MCF 10A (cell line): ENCODE measurements at places on chromosomes 16 and 17.

GRCh38 chr16:2121853-2122252 is 13.8 kb downstream of the PKD1 start:
- peak overlapping the region; percentile 47 for H3K4me3 ChIP-seq
- H3K27me3 ChIP-seq: no peaks in the 10 kb centered on the region
- H3K36me3 ChIP-seq: peaks cover 7% of the 10 kb centered on the region
- no peak for DNase-seq
- H3K4me1 ChIP-seq: peaks cover 20% of the 10 kb centered on the region

GRCh38 chr17:2723505-2723996 is 12.0 kb upstream of the CLUH start:
- H3K27ac ChIP-seq: no peak overlapping the region
- no peaks in the 10 kb centered on the region for H3K36me3 ChIP-seq
- no peak for DNase-seq
- H3K4me1 ChIP-seq: no peaks in the 10 kb centered on the region
- H3K4me3 ChIP-seq: no peak overlapping the region

DNA sequence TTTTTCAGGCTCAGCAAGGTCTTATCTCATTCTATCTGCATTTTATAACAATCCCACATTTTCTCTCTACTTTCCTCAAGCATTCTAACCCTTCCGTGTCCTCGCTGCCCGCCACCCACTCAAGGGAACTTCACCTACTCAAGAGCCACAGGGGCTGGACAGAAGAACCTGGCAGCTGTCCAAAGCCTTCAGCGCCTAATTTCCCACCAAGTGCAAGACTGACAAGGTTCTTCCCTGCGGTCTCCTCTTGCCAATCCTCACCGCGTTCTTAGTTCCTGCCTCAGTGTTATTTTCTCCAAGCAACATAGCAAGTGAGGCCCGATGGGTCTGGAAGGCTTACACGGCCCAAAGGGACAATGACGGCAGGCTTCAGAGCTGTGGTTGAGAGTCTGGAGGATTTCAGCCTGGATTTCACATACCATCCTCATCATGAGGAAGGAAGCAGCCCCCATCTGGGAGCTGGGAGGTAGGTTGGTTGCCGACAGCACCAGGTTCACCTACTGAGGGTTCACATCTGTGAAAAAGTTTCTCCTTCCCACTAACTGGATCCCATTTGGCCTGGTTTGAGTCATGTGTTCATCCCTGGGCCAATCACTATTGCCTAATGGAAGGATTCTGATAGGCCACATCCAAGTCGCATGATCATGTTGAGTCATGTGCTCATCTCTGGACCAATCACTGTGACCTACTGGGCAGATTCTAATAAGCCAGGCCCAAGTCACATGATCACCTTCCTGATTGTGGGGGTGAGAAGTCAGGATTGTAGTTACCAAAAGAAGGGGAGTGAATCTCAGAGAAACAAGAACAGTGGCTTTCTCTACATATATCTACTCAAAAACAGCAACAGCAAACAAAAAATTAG is 108.2 kb downstream of the N4BP1 start:
- H3K36me3 ChIP-seq: no peaks in the 10 kb centered on the region
- H3K4me3 ChIP-seq: no peak overlapping the region
- DNase-seq: no peak
- no peaks in the 10 kb centered on the region for H3K27me3 ChIP-seq
- H3K27ac ChIP-seq: no peak overlapping the region
- H3K4me1 ChIP-seq: peaks cover 12% of the 10 kb centered on the region

- H3K4me1 ChIP-seq: peaks cover 38% of the 10 kb centered on the region
- peaks cover under 1% of the 10 kb centered on the region for H3K36me3 ChIP-seq
- H3K4me3 ChIP-seq: peak overlapping the region; percentile 63
Measured at GRCh38 chr16:54657058-54657708, 273.5 kb upstream of the IRX5 start.

DNA sequence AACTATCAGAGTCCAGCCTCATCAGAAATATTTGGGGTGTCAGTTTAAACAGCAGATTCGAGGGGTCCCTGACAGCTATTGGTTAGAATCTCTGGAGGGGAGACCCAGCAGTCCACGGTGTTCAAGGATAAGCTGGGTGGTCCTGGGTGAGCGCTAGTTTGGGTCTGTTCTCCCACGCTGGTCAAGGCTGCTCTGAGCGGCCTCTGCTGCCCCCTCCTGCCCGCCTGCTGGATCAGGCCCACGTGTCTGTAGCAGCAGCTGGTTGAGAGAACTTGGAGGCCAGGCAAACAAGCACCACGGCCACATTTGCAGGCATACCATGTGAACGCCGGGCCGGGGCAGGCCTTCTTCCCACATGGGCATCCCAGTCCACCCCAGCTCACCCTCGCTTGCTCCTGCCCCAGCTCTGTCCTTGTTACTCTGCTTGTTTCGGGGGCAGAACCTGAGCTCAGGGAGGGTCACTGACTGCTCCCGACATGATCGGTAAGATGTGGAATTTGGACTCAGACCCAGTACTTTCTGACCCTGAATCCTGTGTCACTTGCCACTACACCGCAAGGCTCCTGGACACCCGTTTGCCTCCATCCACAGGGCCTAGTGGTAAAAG is 7.4 kb downstream of the FOXF1 start:
- no peak overlapping the region for H3K4me3 ChIP-seq
- H3K4me1 ChIP-seq: no peaks in the 10 kb centered on the region
- no peak overlapping the region for H3K27ac ChIP-seq
- H3K27me3 ChIP-seq: peaks cover 46% of the 10 kb centered on the region
- H3K36me3 ChIP-seq: no peaks in the 10 kb centered on the region

DNA sequence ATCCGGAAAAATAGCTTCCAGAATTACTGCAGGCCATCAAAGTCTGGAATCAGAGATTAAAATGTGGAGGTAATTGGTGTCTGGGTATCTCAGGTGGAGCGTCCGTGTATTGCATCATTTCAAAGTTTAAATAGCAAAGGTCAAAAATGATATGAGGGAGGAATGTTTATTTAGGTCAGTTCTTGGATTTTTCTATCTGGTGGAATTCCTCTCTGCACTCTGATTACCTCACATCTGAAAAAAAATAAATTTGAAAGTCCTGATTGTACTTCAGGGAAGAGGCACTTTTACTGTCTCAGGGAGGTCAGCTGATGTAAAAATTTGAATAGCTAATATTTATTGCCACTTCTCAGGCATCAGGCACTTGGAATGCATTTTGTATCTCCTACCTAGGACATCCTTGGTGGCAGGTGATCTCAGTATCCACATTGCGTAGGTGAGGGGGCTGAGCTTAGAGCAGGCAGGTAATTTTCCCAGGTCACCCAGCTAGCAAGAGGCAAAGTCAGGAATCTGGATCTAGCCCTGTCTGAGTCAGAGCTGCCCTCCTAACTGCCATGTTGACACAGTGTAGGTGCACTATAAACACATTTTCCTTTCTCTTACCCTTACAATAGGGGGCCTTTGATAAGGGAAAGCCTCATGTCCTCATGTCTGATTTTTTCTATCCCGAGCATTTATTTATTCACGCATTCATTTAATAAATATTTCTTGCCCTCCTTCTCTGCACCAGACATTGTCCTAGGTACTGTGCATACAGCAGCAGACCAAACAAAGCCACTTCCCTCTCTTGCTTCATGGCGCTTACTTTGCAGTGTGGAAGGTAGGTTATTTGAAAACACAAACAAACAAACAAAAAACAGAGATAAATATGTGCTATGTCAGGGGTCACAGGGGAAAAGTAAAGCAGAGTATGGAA is 454.3 kb downstream of the HAPSTR1 start:
- no peaks in the 10 kb centered on the region for H3K4me1 ChIP-seq
- peaks cover 6% of the 10 kb centered on the region for H3K36me3 ChIP-seq
- no peak for DNase-seq
- H3K4me3 ChIP-seq: no peak overlapping the region

- peak overlapping the region; percentile 78 for H3K4me3 ChIP-seq
- peaks cover 44% of the 10 kb centered on the region for H3K4me1 ChIP-seq
- peaks cover 14% of the 10 kb centered on the region for H3K36me3 ChIP-seq
- H3K27ac ChIP-seq: peak overlapping the region; percentile 72
- DNase-seq: no peak
- H3K27me3 ChIP-seq: no peaks in the 10 kb centered on the region
Measured at GRCh38 chr16:30369091-30369937, 980 bp downstream of the TBC1D10B start.

DNA sequence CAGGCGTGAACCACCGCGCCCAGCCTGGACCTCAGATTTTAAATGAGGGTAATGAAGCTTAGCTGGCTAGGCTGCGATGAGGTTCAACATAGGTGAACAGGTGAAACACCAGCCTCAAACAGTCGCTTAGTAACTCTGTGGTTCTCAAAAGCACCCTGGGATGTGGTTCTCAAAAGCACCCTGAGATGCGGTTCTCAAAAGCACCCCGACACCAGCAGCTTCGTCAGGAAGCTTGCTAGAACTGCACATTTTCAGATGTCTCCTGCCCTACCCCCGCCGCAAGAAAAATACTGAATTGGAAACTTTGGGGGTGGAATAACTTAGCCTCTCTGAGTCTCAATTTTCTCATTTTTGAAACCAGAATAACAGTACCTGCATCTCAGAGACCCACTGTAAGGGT is 86.7 kb upstream of the XYLT1 start:
- no peak overlapping the region for H3K27ac ChIP-seq
- no peaks in the 10 kb centered on the region for H3K36me3 ChIP-seq
- H3K4me1 ChIP-seq: no peaks in the 10 kb centered on the region
- no peak for DNase-seq

- H3K4me3 ChIP-seq: no peak overlapping the region
- H3K27ac ChIP-seq: no peak overlapping the region
- H3K4me1 ChIP-seq: no peaks in the 10 kb centered on the region
- no peak for DNase-seq
Measured at GRCh38 chr16:55872130-55872529, 3.0 kb downstream of the CES5A start.

- H3K4me1 ChIP-seq: peaks cover 13% of the 10 kb centered on the region
- no peak for DNase-seq
Measured at GRCh38 chr16:30379158-30379783, 3.1 kb downstream of the SEPTIN1 start.

GRCh38 chr17:65100316-65101140 is 36.6 kb upstream of the RGS9 start:
- no peaks in the 10 kb centered on the region for H3K27me3 ChIP-seq
- H3K36me3 ChIP-seq: no peaks in the 10 kb centered on the region
- H3K4me1 ChIP-seq: peaks cover 29% of the 10 kb centered on the region
- peak overlapping the region; percentile 66 for H3K4me3 ChIP-seq
- peak overlapping the region; percentile 68 for H3K27ac ChIP-seq

- H3K4me1 ChIP-seq: no peaks in the 10 kb centered on the region
- H3K4me3 ChIP-seq: no peak overlapping the region
- peak; percentile 31 for DNase-seq
- no peaks in the 10 kb centered on the region for H3K36me3 ChIP-seq
- H3K27me3 ChIP-seq: peaks cover 25% of the 10 kb centered on the region
Measured at GRCh38 chr16:89009343-89010209, 32.6 kb upstream of the CBFA2T3 start.

DNA sequence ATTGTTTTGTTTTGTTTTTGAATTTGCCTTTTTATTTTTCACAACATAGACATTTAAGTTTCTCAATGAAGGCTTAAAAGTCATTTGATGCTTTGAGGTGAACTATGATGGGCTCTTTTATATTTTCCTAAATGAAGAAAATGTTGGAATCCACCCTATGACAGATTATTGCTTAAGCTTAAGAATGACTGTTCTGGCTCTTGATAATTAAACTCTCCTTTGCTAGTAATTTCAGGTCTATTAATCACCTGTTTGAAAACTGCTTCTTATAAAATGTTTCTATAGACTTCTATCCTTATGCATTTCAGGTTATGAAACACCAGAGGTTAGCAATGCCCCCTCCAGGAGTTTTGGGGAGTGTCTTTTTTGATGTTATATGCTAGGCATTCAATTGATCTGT is 424.1 kb upstream of the DYNLRB2 start:
- no peak overlapping the region for H3K4me3 ChIP-seq
- no peaks in the 10 kb centered on the region for H3K27me3 ChIP-seq
- no peak overlapping the region for H3K27ac ChIP-seq
- H3K36me3 ChIP-seq: no peaks in the 10 kb centered on the region
- DNase-seq: no peak

DNA sequence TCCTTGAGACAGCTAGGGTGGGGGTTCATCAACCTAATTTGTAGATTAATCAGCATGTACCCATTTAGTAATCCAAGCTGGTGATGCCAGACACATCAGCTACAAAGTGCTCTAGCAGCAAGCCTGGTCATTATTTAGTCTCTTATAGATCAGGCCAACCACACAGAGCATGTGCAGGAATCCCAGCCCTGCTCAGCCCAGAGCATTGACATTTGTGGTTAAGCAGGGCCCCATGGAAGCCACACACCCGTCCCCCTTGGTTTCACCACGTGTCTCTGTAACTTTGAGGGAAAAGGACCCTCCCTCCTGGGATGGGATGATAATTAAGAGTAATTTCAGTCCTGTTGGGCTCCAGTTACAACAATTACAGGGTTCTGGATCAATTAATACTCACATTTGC is 268.8 kb upstream of the RPL38 start:
- H3K27ac ChIP-seq: no peak overlapping the region
- no peak for DNase-seq
- H3K36me3 ChIP-seq: no peaks in the 10 kb centered on the region
- peaks cover 60% of the 10 kb centered on the region for H3K27me3 ChIP-seq
- no peaks in the 10 kb centered on the region for H3K4me1 ChIP-seq

GRCh38 chr17:21301593-21302550 is 17.4 kb downstream of the MAP2K3 start:
- H3K36me3 ChIP-seq: peaks cover 56% of the 10 kb centered on the region
- no peaks in the 10 kb centered on the region for H3K4me1 ChIP-seq
- no peak overlapping the region for H3K27ac ChIP-seq
- no peak overlapping the region for H3K4me3 ChIP-seq
- no peak for DNase-seq

DNA sequence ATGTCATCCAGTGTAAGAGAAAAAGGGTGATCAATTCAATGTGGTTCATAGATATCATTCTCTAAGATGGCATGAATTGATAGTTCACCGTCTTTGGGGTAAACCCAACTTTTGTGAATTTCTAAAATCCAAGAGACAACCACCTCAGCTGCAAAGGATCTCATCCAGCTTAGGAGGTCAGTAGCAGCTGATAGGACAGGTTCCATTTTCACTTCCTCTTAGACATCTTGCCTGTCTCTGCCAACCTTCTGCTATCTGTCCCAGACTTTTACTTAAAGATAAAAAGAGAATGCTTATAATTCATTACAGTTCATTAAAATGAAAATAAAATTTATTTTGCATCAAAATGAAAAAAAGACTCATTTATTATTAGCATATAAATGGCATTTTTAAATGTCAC is 468.2 kb downstream of the XYLT1 start:
- no peaks in the 10 kb centered on the region for H3K4me1 ChIP-seq
- H3K4me3 ChIP-seq: no peak overlapping the region
- no peaks in the 10 kb centered on the region for H3K27me3 ChIP-seq
- no peaks in the 10 kb centered on the region for H3K36me3 ChIP-seq

GRCh38 chr17:31148205-31148604 is 53.4 kb downstream of the NF1 start:
- H3K36me3 ChIP-seq: peaks cover 14% of the 10 kb centered on the region
- no peak overlapping the region for H3K27ac ChIP-seq
- no peak for DNase-seq
- no peak overlapping the region for H3K4me3 ChIP-seq
- peaks cover 13% of the 10 kb centered on the region for H3K4me1 ChIP-seq
- no peaks in the 10 kb centered on the region for H3K27me3 ChIP-seq

GRCh38 chr17:4394208-4395110 is 28.0 kb upstream of the UBE2G1 start:
- H3K4me3 ChIP-seq: no peak overlapping the region
- H3K27me3 ChIP-seq: no peaks in the 10 kb centered on the region
- H3K36me3 ChIP-seq: peaks cover 6% of the 10 kb centered on the region

GRCh38 chr16:86231996-86232350 is 278.4 kb upstream of the FOXF1 start:
- H3K36me3 ChIP-seq: no peaks in the 10 kb centered on the region
- no peaks in the 10 kb centered on the region for H3K4me1 ChIP-seq
- no peak overlapping the region for H3K4me3 ChIP-seq
- DNase-seq: no peak
- peaks cover 41% of the 10 kb centered on the region for H3K27me3 ChIP-seq
